Frontal cortex (tissue), 4 donors: ENCODE measurements at places on chromosomes 7 and 10. TPM values are rescaled to one million over a fixed set of nuclear protein-coding genes. Genes with fewer than 3 reads are reported as not detected.

Gene HKDC1
- 0.41 TPM for total RNA-seq

Gene PLCE1
- 4.9 TPM for total RNA-seq

Gene GTPBP10
- 24.1 TPM for total RNA-seq

Gene MCM10
- 2.4 TPM for total RNA-seq

Gene PAOX
- 7.7 TPM for total RNA-seq

Gene MUC3A
- under 0.01 TPM for total RNA-seq
